ENCODE measurements at places on chromosomes 6 and 20. TPM values are rescaled to one million over a fixed set of nuclear protein-coding genes. Genes with fewer than 3 reads are reported as not detected.

Gene RPP40
- 12.1 TPM for polyA plus RNA-seq

Gene TSPO2
- 0.08 TPM for polyA plus RNA-seq

Gene RFX6
- 1.0 TPM for polyA plus RNA-seq

Gene GABRR2
- 0.26 TPM for polyA plus RNA-seq

Gene ULBP2
- 0.36 TPM for polyA plus RNA-seq

Gene TNXB
- 47.4 TPM for polyA plus RNA-seq
